ENCODE measurements at places on chromosomes 5 and 9.

- peak; percentile 49 for DNase-seq
Observed at GRCh38 chr5:78899922-78900362, 85.2 kb downstream of the ARSB start.

- DNase-seq: no peak
Observed at GRCh38 chr9:76516871-76517270, 57.9 kb downstream of the GCNT1 start.

DNA sequence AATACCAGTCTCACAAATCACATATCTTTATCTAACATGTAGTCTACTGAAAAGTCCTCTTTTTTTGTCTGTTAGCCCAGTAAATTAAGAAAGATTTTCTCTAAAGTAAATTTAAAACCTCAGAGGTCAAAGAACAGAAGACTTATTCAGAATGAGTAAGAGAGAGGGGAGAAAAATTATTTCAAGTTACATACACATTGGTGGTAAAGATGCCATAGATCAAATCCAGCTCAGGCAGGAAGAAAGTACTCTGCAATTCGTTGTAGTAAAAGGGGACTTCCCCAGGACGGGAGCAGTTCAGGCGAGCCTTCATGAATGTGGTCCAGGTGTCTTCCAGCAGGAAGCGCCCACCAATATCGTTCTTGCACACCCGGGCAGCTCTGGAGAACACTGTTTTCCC is 344.1 kb downstream of the SEMA5A start:
- DNase-seq: no peak

- no peak for DNase-seq
Observed at GRCh38 chr5:115817386-115817785, 927 bp upstream of the CDO1 start.

- DNase-seq: no peak
Observed at GRCh38 chr5:102154291-102154690, 141.8 kb downstream of the SLCO4C1 start.

- DNase-seq: no peak
Observed at GRCh38 chr9:116647515-116647809, 39.6 kb upstream of the TRIM32 start.

DNA sequence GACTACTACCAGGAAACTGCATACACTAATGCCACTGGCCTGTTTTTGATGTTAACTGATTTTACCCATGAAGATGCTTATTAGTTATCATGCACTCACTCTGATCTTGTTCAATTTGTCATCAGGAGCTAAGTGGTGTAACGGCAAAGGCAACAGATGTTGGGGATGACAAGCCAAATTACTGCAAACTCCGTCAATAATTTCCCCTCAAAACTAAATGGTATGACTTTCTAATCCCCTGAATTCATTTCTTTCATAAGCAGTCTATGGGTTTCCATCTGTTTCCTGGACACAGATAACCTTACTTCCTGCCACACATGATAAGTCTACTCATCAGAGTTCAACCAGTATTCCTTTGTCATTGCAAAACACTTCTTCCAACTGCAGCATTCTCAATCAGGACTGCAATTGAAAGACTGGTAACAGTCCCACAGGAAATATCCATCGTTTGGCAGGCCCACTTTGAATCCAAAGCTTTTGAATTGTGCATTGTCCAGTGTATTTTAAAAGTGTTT is 96.2 kb upstream of the SMC2 start:
- DNase-seq: no peak

GRCh38 chr9:86183229-86184137 is 76.0 kb downstream of the C9orf153 start:
- no peak for DNase-seq

DNA sequence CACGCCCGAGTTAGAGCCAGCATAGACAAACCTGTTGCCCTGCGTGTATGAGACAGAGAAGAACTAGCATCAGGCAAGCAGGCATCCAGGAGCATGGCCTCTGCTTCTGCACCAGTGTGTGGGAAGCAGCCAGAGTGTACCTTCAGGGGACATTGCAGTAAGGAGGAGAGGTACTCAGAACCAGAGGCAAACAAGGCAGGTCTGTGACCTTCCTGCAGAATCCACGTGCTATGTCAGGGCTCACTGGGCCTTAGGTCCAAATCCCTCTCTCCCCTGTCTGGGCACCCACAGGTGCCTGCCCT is 63.0 kb downstream of the SECISBP2 start:
- DNase-seq: no peak

GRCh38 chr9:109336409-109336808 is 15.6 kb upstream of the EPB41L4B start:
- no peak for DNase-seq

DNA sequence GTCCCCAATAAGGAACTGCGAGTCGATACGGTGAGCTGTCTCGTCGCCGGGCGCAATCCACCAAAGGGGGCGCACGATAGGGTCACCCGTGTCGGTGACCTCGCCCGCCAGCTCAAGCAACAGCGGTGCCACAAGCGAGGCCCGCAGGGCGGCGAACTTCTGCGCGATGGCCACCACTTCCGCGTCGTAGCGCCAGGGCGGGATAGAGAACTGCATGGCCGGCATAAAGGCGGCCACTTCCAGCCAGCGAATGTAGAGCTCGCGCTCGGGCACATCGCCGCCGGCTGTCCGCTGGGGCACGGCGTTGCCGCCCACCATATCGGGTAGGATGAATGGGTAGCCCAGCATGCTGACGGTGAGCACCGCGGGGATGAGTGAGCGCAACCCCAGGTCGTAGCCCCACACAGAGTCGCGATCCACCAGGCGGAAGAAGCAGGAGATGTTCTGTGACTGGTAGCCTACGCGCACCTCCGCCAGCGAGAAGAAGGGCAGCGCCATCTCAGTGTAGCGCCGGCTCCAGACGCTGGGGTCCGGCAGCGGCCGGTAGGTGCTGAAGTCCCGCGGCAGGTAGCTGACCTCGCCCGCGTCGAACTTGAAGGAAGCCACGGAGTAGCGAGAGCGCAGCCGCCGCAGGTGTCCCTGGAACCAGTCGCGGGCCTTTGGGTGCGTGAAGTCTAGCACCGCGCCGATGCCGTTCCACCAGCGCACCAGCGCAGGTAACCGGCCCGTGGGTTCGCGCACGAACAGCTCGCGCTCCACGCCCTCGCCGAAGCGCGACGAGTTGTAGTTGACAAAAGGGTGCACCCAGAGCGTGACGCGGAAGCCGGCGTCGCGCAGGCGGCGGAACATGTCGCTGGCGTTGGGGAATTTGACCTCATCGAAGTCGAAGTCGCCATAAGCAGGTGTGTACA is 5.5 kb downstream of the MYORG start:
- no peak for DNase-seq

DNA sequence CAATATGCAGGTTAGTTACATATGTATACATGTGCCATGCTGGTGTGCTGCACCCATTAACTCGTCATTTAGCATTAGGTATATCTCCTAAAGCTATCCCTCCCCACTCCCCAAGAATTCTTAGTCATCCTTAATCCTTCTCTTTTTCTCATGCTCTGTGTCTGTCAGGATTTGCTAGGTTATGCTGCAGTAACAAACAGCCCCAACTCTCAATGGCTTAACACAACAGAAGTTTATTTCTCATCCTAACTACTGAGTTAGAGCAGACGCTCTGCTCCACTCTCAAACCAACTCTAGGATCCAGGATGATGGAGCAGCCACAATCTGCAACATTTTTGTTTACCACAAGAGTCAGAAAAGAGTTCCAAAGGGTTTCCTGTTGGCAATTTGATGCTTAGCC is 28.2 kb upstream of the FAM169A start:
- no peak for DNase-seq

DNA sequence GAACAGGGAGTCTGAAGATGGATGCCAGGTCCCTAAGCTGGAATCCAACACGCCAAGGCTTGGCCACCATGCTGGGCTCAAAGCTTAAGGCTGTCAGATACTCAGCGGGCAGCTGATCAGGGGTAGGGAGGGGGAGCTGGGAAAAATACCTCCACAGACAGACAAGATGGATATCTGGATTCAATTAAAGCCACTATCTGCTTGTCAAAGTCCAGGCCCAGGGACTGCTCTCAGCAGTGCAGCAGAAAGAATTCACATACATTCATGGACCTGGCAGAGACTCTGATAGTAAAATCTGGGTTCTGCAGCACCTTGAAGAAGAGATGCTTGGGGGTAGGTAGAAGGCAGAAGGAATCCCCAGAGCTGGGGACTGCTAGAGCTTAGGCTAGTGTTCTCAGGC is 3.2 kb upstream of the RPP25L start:
- no peak for DNase-seq

GRCh38 chr5:133783481-133783880 is 171.1 kb upstream of the FSTL4 start:
- no peak for DNase-seq

DNA sequence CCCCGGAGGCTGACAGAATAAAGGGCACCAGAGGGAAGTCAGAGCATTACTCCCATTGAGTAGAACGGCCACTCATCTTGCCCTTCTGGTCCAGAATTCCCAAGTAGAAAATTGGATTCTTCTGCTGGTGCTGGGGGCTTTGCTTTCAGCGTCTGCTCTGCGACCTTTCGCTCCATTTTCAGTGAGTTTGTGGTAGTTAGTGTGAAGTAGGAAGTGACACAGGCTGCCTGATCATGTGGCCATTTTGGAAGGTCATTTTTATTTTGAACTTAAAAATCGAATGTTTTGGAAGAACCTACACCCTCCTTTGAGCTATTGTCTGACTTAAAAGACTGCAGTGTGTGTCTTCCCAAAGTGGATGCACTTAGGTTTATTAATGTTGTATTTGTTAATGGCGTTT is 56.7 kb upstream of the FAM120AOS start:
- DNase-seq: no peak

DNA sequence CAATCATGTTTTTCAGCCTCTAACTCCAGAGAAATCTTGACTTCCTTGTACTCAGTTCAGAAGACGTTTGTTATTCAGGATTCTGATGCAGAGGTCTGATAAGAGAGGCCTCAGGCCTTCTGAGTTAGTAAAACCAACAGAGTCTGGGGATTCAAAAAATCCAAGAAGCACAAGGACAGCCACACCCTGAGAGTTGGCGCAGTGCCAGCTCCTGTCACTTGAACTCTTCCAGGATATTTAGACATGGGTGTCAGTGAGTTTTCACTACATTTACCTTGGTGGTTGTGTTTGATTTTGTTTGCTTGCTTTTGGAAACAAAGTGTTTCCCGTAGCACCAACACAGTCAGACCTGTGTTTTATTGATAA is 41.6 kb upstream of the PDE8B start:
- no peak for DNase-seq

DNA sequence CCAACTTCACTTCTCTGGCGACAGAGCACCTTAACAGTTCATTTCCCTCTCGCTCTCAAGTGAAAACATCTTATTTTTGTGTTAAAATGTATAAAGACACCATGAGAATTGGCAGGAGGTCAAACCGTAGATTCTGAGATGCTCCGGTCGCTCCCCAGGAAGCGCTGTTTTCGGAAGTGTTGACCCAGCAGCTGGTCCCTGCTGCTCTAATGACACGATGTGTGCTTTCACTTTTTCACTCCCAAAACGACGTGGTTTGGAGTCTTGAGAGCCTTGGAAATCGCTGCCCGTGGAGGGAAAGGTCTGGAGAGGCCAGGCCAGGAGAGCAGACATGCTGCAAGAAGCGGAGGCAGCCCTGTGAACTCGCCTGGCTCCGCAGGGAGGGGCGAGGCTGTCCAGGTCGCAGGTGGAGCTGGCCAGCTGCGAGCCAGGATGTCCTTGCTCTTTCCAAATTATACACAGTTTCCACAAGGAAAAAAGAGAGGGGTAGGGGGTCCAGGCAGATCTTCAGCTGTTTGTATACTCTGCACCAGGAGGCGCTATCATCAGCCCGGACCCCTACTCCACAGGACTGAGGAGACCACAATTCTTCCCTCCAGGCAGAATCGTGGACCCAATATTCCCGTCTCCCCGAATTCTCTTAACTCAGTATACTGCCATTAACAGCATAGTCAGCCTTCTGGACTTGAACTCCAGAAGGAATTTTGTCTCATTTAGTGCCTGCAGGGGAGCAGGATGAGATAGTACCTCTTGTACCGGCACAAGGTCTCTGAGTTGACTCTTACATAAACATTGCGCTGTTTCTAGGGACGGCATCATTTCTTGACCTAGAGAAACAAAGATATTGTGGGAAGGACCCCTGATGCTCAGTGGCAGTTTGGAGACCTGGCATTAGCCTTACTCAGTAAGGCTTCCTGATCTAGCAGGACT is 248.6 kb upstream of the ANKRD55 start:
- DNase-seq: peak; percentile 64

GRCh38 chr9:115598751-115599150 is 480.8 kb upstream of the TNC start:
- no peak for DNase-seq

GRCh38 chr5:180399401-180400215 is 46.5 kb upstream of the GFPT2 start:
- DNase-seq: peak; percentile 17

- DNase-seq: no peak
Observed at GRCh38 chr9:6923086-6923485, 165.3 kb downstream of the KDM4C start.

GRCh38 chr5:147520450-147520849 is 10.6 kb upstream of the DPYSL3 start:
- no peak for DNase-seq

- no peak for DNase-seq
Observed at GRCh38 chr5:150266871-150267291, 22.7 kb downstream of the CAMK2A start.

GRCh38 chr5:8842971-8843551 is 702.8 kb downstream of the SEMA5A start:
- no peak for DNase-seq

- DNase-seq: no peak
Observed at GRCh38 chr5:132751971-132752580, 4.8 kb downstream of the CCNI2 start.

- DNase-seq: no peak
Observed at GRCh38 chr9:134011401-134011800, 13.9 kb upstream of the BRD3OS start.

- no peak for DNase-seq
Observed at GRCh38 chr9:33506626-33507370, 17.3 kb upstream of the ANKRD18B start.

DNA sequence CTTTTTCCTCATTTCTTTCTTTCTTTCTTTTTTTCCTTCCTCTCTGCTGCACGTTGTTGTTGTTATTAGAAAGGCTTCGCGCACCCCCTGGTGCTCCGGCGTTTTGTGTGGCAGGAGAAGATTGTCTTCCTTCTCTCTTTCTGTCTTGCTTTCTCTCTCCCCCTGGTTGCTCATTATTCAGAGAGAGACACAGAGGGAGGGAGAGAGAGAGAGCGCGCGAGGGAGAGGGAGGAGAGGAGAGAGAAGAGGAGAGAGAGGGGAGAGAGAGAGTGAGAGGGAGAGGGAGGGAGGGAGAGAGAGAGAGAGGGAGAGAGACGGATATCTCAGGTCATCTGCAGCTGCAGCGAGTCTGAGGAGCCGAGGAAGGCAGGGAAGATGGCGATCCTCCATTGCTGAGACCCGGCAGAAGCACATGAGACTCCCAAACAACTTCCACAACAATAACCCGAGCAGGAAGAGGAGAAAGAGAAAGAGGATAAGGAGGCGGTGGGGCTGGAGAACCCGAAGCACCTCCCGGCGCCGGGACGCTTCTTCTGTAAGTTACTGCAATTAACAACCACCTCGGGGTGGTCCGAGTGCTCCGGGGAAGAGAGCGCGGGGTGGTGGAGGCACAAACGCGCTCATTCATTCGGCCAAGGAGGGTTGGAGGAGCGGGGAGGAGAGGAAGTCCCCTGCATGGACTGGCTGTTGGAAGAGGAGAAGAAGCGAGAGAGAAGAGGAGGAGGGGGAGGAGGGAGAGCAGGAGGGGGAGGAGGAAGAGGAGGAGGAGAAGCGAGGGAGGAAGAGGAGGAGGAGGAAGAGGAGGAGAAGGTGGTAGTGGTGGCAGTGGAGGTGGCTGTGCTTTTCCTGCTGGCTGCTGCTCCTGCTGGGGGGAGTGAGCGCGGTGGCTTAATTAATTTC is at the start of gene ZNF462:
Gene ZNF462 (plus strand): TSS at position 346 of the 900 bp plus-strand sequence. CDS start 60,218 bp downstream, outside the sequence.
- DNase-seq: peak; percentile 32

- DNase-seq: no peak
Observed at GRCh38 chr9:129396365-129396708, 218.3 kb upstream of the IER5L start.

- DNase-seq: no peak
Observed at GRCh38 chr5:176608937-176609723, 826 bp downstream of the GPRIN1 start.
